ENCODE measurements at places on chromosomes 2 and 18.

GRCh38 chr2:234953116-234954031, 1.6 kb downstream of the SH3BP4 start:
- H3K27ac ChIP-seq, result no peak overlapping the region
- H3K27me3 ChIP-seq, result peaks cover 73% of the 10 kb centered on the region
- peaks cover 1% of the 10 kb centered on the region for H3K36me3 ChIP-seq

DNA sequence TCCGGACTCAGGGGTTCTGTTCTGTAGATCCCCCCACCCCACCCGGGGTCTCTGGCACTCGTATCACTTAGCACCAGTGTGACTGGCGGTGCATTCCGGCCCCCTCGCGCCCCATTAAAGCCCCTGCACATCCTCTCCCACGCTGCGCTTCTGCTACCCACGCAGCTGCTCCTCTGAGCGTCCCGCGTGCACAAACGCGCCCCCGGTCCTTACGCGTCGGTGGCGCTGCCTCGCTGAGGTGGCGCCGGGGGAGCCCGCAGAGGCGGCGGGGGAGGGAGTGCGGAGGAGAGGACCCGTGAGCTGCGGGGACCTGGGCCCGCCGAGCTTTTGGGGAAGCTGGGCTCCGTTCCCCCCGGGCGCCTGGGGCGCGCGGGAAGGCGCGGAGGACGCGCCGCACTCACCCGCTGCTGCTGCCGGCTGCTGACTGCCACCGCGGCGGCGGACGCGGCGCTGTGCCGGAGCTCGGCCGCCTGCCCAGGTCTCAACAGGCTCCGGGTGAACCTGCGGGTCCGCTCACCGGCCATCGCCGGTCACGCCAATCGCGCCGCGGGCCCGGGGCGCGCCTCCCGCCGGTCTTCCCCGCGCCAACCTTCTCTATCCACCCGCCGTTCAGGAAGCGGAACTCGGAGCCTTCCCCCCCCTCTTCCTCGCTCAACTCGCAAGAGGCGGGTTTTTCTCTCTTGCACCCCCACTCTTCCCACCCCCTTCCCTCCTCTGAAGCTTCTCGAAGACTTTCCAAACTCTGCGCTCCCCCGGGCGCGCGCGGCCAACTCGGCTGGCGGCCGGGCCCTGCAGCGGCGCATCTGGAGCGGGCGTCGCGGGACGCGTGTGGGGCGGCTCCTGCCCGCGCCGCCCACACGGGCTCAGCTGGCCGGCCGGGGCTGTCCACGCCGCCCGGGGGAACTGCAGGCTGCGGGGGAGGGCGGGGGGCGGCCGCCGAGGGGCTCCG, at the start of gene DOCK10:
Gene DOCK10 (minus strand): TSS at position 618 of the 949 bp plus-strand sequence. CDS start 94 bp downstream, at position 524.
- peaks cover 46% of the 10 kb centered on the region for H3K4me1 ChIP-seq
- DNase-seq, result peak; percentile 70
- H3K36me3 ChIP-seq, result peaks cover 32% of the 10 kb centered on the region
- H3K27me3 ChIP-seq, result no peaks in the 10 kb centered on the region

GRCh38 chr2:8006626-8007025, 675.2 kb upstream of the ID2 start:
- no peak overlapping the region for H3K27ac ChIP-seq
- H3K4me1 ChIP-seq, result peaks cover 7% of the 10 kb centered on the region
- no peak for DNase-seq
- no peaks in the 10 kb centered on the region for H3K36me3 ChIP-seq

DNA sequence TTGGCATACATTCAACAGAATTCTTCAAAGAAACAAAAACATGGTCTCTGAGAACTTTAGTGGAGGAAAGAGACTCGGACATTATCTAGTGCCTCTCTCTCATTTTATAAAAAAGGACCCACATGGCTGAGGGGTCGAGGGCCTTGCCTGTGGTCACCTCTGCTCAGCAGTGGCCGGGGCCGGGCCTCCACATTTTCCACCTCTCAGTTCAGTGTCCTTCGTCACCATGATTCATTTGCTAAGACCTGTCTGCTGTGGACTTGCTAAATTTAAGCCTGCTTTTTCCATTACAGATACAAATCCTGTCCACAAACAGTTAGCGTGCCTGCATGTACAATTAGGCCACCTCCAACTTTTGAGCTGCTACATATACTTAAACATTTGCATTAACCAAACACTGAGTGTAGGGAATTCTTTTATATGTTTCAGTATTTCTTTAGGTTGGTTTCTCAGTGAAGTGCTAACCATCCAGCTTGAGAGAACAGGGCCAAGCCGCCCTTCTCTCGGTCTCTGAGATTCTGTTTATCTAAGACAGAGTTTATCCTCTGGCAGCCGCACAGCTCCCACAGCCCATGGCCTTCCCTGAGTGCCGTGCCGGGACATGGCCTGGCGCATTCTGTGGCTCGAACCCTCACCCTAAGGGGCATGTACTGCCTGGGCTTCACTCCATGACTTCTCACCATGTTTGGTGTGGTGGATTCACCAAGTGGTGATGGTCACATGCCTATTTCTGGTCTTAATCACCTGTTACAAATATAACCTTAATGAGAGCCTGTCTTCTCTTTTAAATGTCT, 46.2 kb downstream of the COA5 start:
- no peaks in the 10 kb centered on the region for H3K27me3 ChIP-seq
- H3K4me3 ChIP-seq, result no peak overlapping the region
- H3K27ac ChIP-seq, result no peak overlapping the region
- peaks cover 19% of the 10 kb centered on the region for H3K4me1 ChIP-seq
